ENCODE measurements at places on chromosomes 12 and 14.

DNA sequence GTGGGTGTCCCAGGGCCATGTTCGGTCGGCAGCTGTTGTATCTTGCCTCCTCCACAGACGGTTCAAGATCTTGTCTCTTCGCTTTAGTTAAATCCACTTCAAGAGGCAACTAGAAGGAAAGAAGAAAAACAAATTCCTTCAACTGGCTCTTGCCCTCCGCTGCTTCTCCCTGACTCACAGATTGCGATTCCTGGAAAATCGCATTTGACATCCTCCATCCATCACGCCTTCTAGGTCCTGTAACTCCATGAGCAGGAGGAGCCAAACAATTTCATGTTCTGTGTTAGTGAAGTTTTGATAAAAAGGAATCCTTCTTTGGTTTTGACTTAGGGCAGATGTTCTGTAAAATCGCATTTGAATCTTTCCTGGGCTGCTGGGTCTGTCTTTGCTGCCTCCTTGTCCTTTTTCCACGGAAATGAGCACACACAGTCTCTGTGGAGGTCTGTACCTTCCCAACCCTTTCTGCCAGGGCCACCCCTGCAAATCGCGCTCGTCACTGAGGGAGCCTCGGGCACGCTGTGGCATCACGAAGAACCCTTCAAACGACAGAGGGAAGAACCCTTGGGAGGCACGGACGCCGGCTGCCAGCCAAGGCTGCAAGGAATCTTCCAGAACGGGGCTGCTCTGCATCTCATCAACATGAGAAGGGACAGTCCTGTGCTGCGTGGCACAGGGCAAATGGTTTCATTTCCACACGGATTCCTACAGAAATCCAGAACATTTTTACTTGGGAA, 32.6 kb downstream of the RAD52 start:
- no peak for DNase-seq

DNA sequence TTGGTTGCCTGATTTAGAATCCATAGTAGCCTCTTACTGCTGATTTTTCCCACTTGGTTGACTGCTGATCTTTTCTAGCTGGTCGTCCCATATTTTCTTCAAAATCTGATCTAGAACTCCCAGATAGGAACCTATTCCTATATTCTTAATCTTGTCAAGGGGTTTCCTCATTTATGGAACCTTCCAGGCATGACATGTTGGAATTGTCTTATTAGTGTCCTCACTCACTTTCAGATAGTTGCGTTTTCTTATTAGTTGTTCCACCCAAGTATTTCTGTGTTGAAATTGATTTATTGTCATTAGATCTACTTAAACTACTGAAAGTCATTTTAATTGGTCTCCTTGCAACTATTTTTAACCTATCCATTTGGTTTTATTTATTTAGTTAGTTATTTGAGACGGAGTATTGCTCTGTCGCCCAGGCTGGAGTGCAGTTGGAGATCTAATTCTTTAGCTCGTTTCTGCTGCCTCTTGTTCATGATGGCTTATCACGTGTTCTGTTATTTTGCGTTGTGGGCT, 25.0 kb downstream of the KTN1 start:
- DNase-seq: no peak

GRCh38 chr14:95769976-95770375, 56.1 kb upstream of the TCL1A start:
- no peak for DNase-seq

- no peak for DNase-seq
These were observed 475.6 kb upstream of the SOX5 start for GRCh38 chr12:24424889-24425600.

DNA sequence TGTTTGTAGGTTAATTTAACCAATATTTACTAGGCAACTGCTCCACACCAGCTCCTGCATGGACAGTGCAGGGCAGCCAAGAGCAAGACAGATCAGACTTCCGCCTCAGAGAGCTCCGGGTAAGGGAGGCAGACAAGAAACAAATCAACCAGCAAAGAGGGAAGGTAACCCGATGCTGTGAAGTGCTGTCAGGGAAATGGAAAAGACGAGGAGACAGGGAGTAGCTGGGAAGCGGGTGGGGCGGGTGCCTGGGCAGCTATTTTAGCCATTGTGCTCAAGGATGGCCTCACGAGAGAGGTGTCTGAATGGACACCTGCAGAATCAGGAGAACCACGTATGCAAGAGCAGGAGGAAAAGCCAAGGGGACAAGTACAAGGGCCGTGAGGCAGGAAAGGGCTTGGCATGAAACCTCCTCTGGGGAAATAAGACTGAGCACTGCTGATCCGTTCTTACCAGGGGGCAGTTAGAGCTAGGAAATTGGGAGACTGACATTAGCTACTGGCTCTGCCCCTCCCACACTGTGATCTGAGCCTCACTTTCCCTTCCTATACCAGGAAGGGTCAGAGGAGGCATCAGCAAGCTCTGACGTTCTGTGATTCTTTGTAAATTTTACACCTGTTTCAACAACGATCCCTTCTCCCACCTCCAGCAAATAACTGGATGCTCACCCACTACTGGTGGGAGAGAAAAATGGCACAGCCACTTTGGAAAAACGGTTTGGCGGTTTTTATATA, 6.5 kb upstream of the TMEM119 start:
- no peak for DNase-seq

DNA sequence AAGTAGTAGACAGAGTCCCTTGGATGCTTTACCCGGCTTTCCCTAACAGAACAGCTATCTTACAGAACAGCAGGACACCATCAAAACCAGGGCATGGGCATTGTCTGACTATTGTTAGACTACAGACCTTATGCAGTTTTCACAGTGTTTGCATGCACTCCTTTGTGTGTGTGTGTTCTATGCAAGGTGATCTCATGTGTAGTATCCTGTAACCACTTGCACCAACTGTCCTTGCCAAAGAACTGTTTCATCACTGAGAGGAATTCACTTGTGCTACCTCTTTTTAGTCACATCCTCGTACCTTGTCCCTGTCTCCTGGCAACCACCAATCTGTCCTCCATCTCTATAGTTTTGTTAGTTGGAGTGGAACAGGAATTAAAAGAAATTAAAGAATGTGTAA, 183.6 kb upstream of the PZP start:
- no peak for DNase-seq

- DNase-seq: no peak
These were observed 54.8 kb upstream of the DYRK2 start for GRCh38 chr12:67593461-67594330.

DNA sequence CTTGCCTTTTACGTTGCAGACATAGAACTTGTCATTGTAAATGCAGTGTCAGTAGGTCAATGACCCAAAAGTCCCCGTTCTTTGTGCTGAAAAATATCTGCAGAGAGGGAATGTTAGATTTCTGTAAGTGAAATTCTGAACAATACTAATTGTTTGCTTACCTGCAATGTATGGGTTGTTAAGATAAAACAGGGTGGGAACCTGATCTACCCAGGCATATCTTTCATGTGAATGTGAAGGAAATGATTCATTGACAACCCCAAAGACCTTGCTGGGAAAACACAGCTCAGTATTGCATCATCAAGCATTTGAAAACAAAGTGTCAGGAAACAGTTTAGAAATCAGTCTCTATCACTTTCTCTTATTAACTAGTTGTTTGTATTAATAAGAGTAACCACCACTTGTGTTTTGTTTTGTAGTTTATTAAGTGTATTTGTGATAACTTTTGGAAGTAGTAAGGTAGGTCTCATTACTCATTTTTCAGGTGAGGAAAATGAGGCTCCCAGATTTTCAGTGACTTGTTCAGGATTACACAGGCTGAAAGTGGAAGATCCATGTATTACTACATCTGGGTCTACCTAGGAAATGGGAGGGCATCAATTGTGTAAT, 57.9 kb upstream of the SLC38A2 start:
- no peak for DNase-seq

DNA sequence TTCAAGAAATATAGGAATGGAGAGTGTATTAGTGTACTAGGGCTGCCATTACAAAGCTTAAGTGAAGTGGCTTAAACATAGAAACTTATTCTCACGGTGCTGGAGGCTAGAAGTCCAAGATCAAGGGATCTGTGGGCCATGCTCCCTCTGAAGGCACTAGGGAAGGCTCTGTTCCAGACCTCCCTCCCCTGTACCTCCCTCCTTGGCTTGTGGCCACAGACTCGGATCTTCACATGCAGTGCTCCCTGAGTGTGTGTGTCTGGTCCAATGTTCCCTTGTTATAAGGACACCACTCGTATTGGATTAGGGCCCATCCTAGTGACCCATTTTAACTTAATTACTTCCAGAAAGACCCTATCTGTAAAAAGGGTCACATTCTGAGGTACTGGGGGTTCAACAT, 225.6 kb downstream of the VRK1 start:
- no peak for DNase-seq

DNA sequence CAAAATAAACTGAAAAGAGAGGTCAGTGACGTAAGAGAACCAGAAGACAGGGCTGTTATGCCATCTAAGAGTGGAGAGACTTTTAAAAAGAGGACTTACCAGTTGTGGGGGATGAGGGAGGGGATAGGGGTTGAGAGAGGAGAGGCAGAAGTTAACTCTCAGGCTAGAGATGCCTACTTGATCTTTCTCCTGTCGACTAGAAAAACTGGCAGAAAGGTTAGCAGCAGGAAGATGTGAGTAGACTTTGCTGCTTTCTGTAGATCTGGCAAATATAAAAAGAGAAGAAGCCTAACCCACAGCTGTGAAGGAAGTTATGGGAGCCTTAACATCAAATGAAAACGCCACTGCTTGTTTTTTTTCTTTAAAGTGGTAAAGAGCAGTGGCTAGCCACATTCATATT, 10.7 kb downstream of the CREBL2 start:
- no peak for DNase-seq

DNA sequence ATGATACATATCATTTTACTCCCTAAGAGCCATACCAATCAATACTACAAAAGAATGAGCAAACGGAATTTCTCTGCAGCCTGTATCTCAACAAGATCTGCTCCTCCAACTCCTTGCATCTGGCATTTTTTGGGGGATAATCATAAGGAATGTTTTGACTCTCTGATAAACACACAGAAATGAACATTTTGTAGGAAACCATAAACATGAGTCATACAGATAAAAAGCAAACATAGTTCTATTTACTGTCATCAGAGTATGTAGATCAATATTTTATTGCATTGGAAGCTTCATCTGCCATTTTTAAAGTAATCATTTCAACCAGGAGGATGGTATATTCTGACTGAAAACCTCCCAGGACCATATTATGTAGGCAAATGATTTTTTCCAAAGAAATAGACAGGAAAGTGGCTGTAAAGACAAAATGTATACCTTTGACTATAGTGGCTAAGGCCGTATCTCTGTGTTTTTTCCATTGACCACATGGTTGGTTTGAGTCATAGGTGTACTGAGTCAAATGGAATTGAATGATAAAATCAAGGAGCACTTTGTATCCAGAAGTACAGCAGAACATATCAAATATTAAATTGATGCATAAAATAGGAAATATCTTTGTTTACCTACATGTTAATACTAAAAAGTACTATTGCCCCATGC, 32.4 kb upstream of the CD69 start:
- no peak for DNase-seq

DNA sequence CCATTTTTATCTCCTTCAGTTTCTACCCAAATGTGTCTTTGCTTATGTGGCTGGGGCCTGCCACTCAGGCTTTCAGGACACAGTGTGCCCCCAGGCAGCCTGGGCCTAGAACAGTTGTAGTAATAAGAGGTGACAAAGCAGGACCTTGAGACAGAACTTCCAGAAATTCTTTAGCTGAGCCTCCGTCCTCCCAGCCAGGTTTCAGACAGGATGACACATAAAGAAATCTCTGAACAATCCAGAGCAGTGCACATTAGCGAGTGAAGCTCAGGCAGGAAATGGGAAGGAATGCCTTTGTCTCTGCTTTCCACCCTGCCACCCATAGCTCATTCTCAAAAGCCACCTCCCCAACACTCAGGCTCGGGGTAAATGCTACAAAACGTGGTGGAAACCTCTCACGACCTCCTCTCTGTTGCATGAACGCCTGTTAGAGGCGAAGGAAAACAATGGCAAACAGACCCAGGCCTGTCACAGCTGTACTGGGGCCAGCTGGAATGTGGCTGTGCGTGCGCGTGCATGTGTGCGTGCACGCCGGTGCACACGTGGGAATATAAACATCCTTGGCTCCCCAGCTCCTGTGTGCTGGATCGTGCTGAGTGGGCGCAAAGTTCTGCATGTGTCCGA, 286.7 kb downstream of the ZFP36L1 start:
- DNase-seq: no peak

DNA sequence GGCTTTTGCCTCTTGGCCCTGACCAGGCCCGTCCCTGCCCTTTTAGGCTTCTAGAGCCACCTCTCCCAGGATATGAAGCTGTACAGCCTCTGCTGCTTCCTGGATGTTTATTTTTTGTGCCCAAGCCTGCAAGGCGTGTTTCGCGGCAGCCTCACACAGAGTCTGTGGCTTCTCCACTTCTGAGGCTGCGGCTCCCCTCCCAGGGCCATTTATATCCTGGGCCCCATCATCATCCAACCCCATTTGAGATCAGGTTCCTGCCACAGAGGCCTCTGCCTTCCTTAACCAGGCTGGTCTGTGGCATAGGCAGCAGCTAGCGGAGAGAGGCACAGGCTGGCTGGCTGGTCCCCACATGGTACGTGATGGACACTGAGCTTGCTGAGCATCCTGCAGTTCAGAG, 114.1 kb upstream of the PWP1 start:
- DNase-seq: no peak

DNA sequence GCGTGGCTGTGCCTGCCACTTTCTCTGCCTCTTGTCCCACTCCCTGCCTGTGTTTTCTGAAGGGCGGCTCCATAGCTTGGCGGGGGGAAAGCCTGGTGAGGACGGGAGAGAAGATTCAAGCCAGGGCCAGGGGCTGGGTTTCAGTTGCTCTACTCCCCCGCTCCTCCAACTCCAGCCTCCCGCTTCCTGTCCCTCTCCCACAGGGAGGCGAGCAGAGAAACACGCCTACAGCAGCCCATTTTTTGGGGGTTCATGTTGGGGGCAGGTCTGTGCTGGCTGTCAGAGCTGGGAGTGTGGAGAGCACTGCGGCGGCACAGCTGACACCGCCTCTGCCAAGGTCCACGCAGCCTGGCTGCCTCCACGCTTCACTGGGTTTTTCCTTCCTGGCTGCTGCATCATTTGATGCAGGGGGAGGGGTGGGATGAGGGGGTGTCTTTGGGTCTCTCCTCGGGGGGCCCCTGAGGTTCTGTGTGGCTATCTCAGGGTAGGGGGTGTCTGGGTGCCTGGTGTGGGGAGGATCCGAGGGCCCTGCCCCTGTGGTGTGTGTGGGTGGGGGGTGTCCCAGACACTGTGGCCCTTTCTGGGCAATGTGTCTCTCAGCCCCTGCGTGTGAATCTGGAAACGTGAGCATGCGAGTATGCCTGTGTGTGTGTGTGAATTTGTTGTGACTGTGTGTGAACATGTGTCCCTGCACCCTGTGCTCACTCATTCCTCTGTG, 10.7 kb upstream of the KRT80 start:
- DNase-seq: no peak

DNA sequence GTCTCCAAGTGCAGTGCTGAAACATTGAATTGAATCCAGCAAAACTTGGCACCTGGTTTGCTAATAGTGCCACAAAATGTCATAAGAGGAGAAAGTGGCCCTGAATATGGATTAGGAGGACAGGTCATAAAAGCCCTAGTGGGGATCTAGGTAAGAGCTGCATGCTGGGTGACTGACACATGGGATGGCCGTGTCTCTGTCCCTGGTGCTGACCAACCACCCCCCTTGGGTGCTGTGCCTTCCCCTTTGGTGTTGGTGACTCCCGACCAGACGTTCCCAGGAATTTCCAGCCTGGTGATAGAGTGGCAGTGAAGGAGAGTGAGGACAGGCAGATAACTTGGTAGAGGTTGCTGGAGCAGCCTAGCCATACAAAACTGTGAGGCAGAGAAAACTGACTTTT, 142.8 kb downstream of the VRK1 start:
- DNase-seq: peak; percentile 20

GRCh38 chr14:59939828-59940227, 19.9 kb downstream of the LRRC9 start:
- DNase-seq: no peak

- no peak for DNase-seq
These were observed 52.8 kb downstream of the SLCO1B1 start for GRCh38 chr12:21183721-21184275.
